ENCODE measurements at places on chromosomes 16 and 17. TPM values are rescaled to one million over a fixed set of nuclear protein-coding genes. Genes with fewer than 3 reads are reported as not detected.
A peak's percentile ranks its signal among the peaks of the same experiment; 100 is the strongest.

DNA sequence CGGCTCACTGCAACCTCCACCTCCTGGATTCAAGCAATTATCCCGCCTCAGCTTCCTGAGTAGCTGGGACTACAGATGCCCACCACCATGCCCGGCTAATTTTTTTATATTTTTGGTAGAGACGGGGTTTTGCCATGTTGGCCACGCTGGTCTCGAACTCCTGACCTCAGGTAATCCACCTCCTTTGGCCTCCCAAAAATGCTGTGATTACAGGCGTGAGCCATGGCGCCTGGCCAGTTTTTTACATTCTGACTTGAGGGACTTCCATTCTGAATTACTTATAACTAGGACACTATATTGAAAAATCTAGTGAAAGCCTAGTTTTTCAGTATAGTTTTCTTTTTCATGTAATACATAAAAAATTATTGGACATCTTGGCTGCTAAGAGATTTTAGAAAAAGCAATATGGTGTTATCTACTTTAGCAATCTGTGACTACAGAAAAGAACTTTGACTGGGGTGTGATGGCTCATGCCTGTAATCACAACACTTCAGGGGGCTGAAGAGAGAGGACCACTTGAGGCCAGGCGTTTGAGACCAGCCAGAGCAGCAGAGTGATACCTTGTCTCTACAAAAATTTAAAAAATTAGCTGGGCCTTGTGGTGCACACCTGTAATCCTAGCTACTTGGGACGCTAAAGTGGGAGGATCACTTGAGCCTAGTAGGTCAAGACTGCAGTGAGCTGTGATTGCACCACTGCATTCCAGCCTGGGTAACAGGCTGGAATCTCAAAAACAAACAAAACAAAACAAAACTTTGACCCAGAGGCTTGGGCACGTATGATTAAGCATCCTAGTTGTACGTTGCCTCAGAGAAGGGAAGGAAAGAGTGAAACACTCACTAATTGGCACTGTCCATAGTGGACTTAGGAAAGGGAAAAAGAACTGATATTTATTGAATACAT, 26.8 kb upstream of the GOSR1 start:
- DNase-seq, result no peak

- DNase-seq, result no peak
Observed at GRCh38 chr16:26386096-26386495, 680.6 kb upstream of the C16orf82 start.

GRCh38 chr17:21058098-21058893, 15.5 kb upstream of the USP22 start:
- DNase-seq, result no peak

DNA sequence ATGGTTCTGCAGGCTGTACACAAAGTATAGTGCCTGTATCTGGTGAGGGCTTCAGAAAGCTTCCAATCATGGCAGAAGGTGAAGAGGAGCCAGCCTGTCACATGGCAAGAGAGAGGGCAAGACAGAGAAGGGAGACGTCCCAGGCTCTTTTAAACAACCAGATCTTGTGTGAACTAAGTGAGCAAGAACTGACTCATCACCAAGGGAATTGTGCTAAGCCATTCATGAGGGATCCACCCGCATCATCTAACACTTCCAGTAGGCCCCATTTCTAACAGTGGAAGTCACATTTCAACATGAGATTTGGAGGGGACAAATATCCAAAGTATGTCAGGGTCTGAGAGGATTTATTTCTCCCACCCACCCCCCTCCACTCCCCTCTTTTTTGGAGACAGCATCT, 56.2 kb upstream of the ELAC2 start:
- DNase-seq, result no peak

- DNase-seq, result no peak
Observed at GRCh38 chr16:23505180-23505665, 5.1 kb downstream of the GGA2 start.

DNA sequence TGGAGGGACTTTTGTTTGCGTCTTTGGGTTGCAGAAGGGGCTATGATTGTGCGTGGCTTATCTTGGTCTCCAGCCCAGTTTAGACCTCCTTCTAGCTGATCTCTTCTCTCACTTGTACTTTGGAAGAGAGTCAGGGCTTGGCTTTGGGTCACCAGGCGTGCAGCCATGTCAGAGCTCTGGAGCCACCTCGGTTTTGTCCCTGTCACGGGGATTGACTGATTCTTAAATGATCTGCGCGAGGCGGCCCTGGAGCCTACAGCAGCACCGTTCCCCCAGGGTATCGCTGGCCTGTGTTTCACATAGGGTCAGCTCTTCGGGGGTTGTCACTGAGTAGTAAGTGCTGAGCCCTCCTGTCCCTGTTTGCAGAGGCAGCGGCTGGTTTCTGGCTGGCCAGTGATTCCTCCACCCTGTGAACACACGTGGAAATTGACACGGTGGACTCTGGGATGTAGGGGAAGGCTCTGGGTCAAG, 209.8 kb upstream of the CHMP6 start:
- DNase-seq, result no peak

DNA sequence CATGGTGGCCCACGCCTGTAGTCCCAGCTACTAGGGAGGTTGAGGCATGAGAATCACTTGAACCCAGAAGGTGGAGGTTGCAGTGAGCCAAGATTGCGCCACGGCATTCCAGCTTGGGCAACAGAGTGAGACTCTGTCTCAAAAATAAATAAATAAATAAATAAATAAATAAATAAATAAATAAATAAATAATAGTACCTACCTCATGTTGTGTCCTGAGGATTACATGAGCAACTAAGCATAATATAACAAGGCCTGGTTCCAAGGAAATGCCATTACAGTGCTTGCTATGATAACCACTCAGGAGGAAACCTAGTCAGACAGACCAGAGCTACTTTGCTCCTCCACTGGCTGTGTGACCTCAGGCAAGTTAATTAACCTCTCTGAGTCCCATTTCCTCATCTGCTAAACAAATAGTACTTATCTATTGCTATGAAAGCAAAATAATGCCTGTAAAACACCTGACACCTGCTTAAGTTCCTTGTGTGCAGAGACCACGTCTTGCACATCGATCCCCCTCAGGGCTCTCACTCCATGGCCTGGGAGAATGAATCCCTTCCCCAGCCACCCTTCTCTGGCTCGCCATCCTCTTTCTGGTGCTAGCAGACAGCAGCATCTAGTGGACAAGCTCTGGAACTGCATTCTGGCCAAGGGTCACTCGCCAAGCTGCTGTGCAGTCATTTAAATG, 7.5 kb downstream of the EPOP start:
- no peak for DNase-seq

DNA sequence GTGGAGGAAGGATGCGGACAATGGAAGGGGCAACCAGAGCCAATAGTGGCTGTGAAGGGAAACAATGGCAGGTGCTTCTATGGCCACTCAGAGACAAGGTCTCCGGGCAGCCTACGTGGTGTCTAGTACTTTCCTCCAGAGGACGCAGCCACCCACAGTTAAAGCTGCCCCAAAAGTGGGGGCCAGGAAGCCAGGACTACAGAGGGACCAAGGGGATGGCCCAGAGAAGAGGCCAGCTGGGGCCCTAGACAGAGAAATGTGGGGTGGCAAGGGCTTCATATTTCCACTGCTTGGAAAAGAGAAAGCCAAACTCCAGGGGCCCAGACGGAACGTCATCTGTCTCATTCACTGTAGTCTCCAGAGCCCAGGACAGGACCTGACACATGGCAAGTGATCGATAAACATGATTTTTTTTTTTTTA, 837 bp upstream of the PER1 start:
- DNase-seq, result no peak

DNA sequence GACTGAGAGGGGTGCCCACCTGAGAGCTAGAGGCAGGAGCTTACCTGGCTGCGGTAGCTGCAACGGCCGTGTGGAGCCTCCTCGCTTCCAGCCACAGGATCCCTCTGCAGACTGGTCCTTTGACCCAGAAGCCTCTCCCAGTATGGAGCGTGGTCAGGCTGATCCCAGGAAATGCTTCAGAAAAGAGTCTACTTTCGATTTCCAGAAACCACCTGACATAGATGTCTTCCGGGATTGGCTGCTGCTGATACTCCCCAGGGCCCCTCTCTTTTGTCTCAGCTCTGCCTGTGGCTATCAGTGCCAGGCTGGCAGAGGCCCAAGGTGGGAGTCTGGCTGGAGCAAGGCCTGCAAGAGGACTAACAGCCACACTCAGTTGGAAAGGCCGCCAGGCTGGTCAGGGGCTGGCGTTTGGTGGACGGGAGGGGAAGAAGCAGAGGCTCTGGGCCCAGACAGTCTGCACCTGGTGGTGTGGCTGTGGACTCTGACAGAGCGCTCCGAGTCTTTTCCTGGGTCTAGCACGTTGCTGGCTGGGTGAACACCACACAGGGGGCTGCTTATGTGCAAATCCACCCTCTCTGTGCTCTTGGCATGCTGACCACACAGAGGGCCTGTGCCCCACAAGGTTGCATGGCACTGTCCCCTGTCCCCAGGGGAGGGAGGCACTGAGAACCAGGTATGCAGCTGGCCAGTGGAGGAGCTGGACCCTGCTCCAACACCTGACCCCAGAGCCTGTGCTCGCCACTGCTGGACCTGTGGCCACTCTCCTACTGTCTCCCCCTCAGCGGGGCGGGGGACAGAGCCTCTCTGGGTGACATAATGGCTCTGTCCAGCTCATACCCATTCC, at the start of gene LGALS3BP:
TSS of gene LGALS3BP (minus strand) at position 144 of the 844 bp plus-strand sequence. CDS start 2,732 bp downstream, outside the sequence.
- peak; percentile 58 for DNase-seq

DNA sequence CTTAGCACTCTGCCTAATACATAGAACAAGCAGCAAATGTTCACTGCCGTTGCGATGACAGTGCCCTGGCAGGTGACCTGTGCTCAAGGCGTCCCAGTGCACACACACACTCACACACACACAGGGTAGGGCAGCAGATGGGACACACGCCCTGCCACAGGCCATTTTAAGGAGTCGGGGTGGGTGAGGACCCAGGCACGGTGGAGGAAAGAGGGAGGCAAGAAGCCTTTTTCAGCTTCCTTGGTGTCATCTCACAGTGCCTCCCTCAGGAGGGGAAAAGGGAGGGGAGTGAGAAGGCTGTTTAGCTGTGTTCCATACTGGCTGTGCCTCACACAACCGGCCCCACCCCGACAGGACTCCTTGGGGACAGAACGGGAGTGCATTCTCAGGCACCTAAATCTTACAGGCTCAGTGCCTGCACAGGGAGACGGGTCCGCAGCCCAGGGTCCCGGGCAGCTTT, 1.5 kb downstream of the PITPNM3 start:
- no peak for DNase-seq

GRCh38 chr16:84827131-84827574, 7.4 kb downstream of the CRISPLD2 start:
- DNase-seq, result no peak

GRCh38 chr16:22240023-22240710, 34.1 kb downstream of the EEF2K start:
- peak; percentile 88 for DNase-seq

DNA sequence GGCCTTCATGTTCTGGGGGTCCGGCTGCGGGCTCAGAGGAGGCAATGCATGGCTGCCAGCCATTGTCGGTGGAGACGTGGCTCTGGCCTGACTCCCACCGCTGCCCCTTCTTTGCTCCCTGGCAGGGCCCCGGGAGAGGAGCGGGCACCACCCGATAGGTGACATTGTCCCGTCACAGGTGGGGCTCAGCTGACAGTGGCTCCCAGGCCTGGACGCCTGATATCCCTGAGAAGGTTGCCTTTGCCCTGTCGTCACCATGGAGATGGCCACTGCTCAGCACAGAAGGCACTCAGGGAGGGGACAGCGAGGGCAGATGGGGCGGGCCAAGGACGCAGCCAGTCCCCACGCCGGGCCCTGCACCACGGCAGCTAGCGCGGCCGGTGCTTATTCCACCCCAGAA, 42.6 kb downstream of the SOX8 start:
- DNase-seq, result no peak

GRCh38 chr16:88431651-88432050, 21.4 kb upstream of the ZFPM1 start:
- DNase-seq, result no peak

GRCh38 chr17:74738051-74738996, 1.3 kb downstream of the RAB37 start:
- DNase-seq, result no peak

DNA sequence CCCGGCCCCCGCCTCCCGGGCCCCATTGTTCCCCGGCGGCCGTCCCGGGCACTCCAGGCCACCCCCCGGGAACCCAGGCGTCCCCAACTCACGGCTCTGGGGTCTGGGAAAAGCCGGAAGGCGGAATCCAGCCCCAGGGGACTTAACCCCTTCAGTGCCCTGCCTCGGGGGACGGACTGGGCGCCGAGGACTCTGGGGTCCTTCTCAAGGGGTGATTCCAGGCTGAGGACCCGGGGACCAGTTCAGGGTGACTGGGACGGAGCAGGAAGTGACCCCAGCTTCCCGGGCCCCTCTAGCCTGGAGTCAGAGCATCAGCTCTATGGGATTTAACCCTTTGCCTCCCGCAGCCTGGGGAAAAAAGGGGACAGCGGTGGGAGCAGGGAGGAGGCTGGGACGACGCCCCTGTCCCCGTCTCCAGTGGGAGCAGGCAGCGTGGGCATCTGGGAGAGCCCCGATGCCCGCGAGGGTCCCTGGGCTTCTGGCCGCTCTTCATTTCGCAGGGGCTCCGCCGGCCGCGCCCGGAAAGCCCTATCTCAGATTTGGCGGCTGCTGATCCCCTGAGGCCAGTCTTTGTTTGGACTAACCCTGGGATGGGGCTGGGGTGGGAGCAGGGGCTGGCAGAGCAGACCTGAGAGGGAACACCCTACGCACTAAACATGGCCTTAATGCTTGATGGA, at the start of gene ZNF629:
TSS of gene ZNF629 (minus strand) at position 270 of the 677 bp plus-strand sequence. CDS start 2,723 bp downstream, outside the sequence.
- DNase-seq, result no peak

GRCh38 chr16:74107795-74108610, 188.6 kb upstream of the PSMD7 start:
- no peak for DNase-seq

DNA sequence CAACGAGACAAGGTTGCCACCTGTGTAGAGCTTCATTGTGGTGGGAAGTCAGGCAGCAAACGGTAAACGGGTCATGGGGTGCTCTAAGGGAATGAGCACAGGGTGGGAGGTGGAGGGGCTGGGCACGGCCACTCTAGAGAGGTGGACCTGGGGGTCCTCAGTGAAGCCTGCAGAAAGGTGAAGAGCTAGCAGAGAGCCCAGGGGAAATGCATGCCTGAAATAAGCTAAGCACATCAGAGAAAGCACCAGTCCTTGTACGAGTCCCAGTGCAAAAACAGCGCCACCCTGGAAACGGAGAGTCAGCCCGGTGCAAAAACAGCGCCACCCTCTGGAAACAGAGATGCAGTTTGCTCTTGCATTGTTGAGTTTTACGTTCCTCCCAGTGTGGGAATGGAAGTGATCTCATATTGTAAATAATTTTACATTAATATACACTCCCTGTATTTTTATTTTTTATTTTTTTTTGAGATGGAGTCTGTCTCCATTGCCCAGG, 65.0 kb downstream of the TBC1D16 start:
- DNase-seq, result no peak

- DNase-seq, result no peak
Observed at GRCh38 chr17:61475726-61476125, 23.5 kb downstream of the TBX4 start.

- DNase-seq, result no peak
Observed at GRCh38 chr17:37818689-37819088, 73.8 kb upstream of the HNF1B start.

- DNase-seq, result no peak
Observed at GRCh38 chr17:17467720-17468119, 9.1 kb upstream of the MED9 start.

- no peak for DNase-seq
Observed at GRCh38 chr16:918741-919657, 51.8 kb downstream of the LMF1 start.

CD300E gene
- polyA plus RNA-seq, result 0.04 TPM

IRF8 gene
- 5.4 TPM for polyA plus RNA-seq

DBNDD1 gene
- polyA plus RNA-seq, result 9.2 TPM

MAP2K6 gene
- 16.4 TPM for polyA plus RNA-seq

RAB34 gene
- 61.9 TPM for polyA plus RNA-seq

KCNJ16 gene
- polyA plus RNA-seq, result 1.3 TPM

CRYBA1 gene
- polyA plus RNA-seq, result not detected

OR4D1 gene
- polyA plus RNA-seq, result not detected

ABCA9 gene
- polyA plus RNA-seq, result 15.6 TPM

NLRC3 gene
- 1.2 TPM for polyA plus RNA-seq

VTN gene
- polyA plus RNA-seq, result 0.32 TPM

Measured in forelimb muscle (tissue), 1 donor.